ENCODE measurements at places on chromosomes 7 and 10.

DNA sequence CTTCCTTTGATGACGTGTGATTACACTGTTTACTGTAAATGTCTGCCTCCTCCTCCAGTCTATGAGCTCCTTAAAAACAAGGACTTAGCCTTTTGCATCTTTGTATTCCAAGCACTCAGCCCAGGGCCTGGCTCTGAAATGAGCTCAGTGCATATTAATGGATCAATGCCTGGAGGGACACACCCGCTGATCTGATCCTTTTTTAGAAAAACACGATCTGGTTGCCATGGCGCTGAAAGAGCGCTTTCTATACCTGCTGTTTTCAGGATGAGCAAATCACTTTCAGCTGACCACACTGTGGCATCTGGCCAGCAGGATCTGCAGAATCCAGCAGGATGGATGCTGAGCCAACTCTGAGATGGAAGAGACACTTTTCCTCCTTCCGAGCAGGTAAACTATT is 37.8 kb upstream of the GARS1 start:
- DNase-seq = no peak

DNA sequence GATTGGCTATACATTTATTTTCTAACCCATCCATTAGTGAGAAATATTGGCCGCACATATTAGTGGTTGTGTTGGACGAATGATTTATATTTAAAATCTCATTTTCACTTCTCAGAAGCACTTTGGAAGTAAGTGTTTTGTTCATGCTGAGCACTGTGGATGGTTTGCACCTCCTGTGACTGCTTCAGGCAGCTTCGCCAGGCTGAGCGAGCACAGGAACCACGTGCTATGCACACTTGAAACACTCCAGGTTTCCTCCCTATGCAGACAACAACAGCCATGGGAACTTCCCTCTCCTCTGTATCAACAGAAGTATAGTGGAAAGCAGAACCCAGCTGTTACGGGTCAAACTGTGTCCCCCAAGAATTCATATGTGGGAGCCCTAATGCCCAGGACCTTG is 67.3 kb upstream of the WDR11 start:
- no peak for DNase-seq

DNA sequence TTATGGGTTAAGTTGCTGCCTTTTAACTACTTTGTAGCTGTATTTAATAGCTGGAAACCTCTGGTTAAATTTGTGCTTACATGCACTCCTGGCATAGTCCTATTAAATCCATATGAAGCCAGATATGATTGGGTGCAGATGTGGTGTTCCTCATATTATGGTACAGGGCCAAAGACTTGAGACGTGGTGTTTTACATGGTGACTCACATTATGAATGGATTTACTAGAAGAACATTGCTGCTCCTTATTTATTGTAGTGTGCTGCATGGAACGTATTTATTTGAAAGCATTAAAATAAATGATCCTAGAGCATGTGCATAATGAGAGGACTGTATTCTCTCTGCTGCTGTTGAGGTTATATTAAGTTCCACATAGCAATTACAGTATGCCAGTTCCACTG is 224.1 kb downstream of the SLC25A13 start:
- no peak for DNase-seq

GRCh38 chr7:125430013-125430412 is 500.4 kb upstream of the POT1 start:
- no peak for DNase-seq

DNA sequence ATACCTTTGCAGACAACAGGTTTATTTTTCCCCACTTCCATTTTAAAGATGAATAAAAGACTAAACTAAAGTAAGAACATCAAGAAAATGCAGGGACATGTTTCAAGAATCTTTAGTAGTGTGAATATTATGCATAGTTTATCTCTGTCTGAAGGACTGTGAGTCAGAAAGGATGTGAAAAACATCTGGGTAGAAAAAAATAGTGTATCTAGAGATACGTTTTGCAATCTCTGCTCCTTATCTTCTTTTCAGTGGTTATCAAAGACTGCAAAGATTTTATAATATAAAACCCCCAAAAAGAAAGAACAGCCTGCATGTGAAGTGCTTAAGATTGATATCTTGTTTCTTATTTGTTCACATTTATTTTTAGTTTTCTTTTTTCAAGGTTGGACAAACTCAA is 101.9 kb upstream of the ARHGAP21 start:
- DNase-seq = no peak

DNA sequence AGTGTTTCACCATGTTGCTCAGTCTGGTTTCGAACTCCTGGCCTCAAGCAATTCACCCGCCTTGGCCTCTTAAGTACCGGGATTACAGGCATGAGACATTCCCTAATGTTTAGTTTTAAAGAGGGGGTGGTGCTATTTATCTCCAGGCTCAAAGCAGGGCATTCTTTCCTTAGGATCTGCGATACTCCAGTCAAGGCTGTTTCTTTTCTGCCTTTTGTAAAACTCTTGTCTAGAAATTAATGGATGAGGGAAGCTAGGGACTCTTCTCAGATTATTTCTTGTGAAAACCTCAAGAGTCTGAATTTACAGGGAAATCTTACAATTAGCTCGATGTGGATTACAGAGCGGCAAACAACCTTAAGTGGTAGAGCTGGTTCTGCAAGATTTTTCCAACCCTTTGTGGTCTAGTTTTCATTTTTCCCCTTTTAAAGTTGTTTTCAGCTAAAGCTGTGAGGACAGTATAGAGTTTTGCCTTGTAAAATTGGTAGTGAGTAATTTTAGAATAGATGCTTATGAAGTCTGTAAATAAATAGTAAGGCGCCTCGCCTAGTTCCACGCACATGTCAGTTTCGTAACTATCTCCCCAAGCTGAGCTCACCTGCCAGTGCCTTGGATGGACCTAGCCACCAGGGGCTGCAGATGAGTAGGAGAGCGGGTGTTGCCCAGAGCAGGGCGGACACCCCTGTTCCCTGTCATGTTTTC is 53.1 kb downstream of the CUX1 start:
- no peak for DNase-seq

DNA sequence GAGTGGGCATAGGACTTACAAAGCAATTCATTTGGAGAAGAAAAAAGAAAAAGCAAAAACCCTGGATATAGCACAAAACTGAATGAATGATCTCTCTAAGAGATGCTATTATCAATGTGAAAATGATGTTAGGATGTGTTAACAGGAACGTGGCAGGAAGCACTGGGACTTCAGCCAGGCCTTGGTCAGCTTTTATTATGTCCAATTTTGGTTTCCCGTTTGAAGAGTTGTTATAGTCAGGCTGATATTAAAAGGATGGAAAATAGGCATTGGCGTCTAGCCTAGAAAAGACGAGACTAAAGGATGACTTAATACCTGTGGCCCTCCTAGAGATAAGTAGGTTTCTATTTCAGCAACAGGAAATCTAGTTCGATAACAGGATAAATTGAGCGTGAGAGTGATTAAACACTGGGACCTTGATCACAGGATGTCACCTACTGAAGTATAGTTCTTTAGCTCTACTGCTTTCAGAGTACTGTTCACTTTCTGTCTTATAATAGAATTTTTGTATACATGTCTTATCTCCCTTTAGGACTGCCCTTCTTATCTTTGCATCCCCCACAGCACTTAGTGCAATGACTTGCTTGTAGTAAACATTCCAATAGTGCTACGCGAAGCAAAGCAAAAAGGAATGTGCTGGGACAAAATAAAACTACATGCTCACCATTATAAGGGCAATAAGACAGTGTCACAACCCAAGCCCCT is 99.8 kb upstream of the AGBL3 start:
- DNase-seq = no peak

GRCh38 chr7:155173905-155174304 is 103.8 kb downstream of the HTR5A start:
- no peak for DNase-seq

GRCh38 chr7:127582361-127582760 is 3.0 kb downstream of the GCC1 start:
- no peak for DNase-seq

- DNase-seq = no peak
These were observed 26.1 kb downstream of the CALML3 start for GRCh38 chr10:5550621-5551530.

DNA sequence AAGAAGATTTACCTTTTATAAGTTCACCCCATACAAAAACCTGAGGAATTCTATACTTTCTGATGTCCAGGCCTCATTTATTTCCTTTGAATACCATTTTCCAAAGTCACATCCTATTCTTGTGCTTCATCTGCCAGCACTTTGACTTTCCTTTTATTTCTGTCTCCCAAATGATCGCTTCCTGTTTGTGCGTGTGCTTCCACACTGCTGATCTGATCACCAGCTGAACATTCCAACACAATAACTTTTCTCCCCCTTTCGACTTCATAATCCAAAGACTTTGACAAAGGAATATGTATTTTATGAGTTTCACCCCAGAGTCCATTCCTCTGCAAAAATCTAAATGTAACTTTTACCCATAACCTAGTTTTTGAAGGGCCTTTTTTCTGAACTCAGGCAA is 3.1 kb downstream of the ELAPOR2 start:
- no peak for DNase-seq

GRCh38 chr7:143877098-143877497 is 24.9 kb downstream of the TCAF1 start:
- DNase-seq = no peak

DNA sequence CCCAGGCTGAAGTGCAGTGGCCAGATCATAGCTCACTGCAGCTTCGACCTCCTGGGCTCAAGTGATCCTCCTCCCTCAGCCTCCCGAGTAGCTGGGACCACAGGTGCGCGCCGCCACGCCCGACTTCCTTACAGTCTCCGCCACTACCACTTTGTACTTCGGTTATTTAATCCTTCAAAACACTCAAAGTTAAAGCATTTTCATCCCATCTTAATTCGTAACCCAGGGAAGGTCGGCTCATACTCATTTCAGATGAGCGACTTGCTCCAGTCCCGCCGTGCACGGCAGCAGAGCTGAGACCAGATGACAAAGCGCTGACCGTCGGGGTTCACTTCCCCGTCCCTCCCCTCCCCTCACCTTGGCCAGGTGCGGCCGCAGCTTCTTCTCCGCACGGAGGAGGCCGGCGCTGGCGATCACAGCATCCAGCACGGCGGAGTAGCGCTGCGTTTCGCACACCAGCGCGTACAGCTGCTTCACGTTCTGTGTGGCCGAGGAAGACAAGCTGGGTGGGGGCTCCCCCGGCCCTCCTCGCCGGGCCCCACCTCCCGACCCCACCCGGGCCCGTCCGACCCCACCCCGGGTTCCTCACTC is 457 bp downstream of the NSUN5 start:
- no peak for DNase-seq

DNA sequence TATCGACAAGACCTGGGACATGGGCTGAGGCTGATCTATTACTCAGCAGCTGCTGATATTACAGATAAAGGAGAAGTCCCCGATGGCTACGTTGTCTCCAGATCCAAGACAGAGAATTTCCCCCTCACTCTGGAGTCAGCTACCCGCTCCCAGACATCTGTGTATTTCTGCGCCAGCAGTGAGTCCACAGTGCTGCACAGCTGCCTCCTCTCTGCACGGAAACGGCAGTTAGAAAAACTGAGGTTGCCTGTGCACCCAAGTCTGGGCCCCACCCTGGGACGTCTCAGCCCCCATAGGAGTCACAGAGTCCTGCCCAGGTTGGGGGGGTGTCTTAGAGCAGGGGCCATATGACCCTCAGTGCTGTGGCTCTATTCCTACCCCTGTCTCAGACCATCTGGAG is 167.4 kb upstream of the PRSS58 start:
- DNase-seq = no peak

GRCh38 chr7:37488163-37488764 is 39.6 kb upstream of the ELMO1 start:
- no peak for DNase-seq

- no peak for DNase-seq
These were observed 301.9 kb upstream of the GALNT17 start for GRCh38 chr7:70830060-70830395.

DNA sequence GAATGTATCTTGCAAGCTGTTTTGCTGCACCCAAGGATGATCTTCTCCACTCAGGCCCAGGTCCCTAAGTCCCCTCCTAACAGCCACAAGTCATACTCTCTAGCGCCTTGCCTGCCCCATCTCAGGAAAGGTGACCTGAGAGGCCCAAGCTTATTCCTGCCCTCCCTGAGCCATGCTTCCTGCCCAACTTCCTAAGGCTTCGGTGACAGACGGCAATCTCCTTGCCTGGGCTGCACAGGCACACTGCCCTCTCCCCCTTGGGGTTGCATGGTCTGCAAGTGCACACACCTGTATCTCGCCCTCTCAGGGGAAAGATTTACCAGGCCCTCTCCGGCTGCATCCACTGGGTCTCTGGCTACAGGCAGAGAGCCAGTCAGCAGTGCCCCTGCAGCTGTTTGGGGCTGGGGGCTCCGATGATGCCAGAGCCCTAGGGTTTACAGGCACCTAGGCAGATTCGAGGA is 771 bp upstream of the ADIRF start:
- no peak for DNase-seq

GRCh38 chr10:62811159-62811875 is 4.8 kb downstream of the EGR2 start:
- DNase-seq = peak; percentile 48

- DNase-seq = peak; percentile 24
These were observed 311.7 kb downstream of the GATA3 start for GRCh38 chr10:8365935-8366911.

- no peak for DNase-seq
These were observed 102.5 kb upstream of the CCDC6 start for GRCh38 chr10:60008816-60009215.

GRCh38 chr7:128309976-128310375 is 33.7 kb downstream of the RBM28 start:
- DNase-seq = no peak

DNA sequence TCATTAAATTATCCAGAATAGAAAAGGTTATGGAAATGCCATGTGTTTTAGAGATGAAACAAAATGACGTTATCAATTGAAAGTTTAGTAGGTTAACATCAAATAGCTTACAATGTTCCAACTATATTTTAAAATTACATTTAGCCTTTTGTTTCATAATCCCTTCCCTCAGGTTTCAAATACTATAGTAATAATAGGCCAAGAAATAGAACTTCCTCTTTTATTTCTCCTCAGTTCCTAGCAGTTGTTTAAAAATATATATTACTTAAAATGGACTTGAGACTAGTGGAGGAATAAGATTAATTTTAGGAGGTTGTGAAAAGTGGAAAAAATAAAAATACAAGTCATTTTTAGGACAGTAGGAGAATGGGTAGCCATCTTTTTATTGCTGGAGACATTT is 16.4 kb upstream of the PDSS1 start:
- no peak for DNase-seq

DNA sequence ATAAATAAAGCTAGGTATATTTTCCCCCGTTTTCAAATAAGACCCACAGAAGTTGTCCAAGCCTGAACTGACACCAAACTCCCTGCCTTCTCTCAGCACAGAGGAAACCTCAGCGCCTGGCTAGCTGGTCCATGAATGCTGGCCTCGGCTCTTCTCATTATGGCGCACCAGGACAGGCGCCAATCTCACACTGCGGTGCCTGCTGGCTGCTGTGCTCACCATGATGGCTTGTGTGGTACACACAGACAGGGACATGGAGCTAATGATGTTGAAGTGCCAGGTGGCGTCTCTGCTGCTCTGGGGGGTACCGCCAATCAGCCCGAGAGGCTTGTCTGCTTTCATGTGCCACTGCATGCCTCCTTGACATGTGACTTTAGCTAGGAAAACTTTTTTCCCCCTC is 43.2 kb upstream of the USP6NL start:
- no peak for DNase-seq

- no peak for DNase-seq
These were observed 84.4 kb upstream of the TNS3 start for GRCh38 chr7:47666164-47666862.

GRCh38 chr10:56091872-56092271 is 269.2 kb downstream of the ZWINT start:
- DNase-seq = no peak

GRCh38 chr7:115435178-115435577 is 513.3 kb downstream of the MDFIC start:
- no peak for DNase-seq
